ENCODE measurements at places on chromosomes 12 and 14.

- peak; percentile 35 for DNase-seq
Measured at GRCh38 chr14:93090826-93091555, 24.7 kb downstream of the ITPK1 start.

DNA sequence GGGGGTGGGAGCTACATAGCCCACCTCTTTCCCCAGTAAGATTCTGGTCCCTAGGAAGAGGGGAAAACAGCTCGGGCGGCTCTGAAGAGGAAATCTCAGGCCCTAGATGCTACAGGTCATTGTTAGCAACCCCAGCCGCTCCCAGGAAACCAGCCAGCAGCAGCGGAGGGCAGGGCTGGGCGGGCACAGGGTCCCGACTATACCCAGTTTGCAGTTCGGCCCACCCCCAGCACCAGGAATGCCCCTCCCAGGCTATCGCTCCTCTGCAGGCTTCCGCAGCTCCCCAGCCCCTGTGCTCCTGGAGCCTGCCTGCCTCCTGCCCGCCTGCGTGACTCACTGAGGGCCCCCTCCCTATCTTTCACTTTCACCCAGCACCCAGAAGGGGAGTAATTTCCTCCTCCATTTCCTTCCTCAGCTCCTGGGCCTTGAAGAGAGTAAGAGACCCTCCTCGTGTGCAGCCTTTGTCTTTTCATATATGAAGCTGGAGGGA lies 27.2 kb upstream of the PNMA1 start:
- peak; percentile 75 for DNase-seq

- DNase-seq: no peak
Measured at GRCh38 chr12:23927907-23928306, 21.6 kb downstream of the SOX5 start.

DNA sequence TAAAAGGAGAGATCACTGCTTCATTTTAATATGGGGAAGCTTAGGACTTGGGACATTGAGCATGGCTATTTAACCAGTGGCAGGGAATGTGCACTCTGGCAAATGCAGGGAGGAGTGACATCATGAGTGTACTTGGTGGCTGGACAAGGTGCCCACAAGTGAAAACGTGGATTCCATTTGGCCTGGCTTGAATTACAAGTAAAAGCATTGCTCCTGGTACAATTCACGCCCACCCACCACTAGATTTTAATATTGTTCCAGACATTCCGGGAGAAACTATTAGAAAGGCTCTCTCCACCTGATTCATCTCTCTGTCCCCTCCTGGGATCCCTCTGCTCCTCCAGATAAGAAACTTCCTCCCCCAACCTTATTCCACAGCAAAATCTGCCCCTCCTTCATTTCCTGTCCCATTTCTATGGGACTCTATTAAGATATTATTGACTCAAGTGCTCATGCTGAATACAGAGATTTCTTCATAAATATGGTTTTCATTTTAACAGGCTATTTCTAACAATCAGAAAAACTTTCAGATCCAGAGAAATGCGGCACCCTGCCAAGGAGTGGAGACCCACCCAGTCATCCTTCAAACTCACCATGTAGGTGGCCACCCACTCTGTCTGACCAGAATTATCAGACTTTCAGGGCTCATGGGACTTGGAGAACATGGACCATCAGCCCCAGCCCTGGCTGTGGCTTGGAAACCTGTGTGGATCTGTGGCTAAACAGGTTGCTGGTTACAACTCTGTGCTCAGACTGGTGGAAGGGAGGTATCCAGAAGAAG lies 43.2 kb downstream of the SSPN start:
- DNase-seq: no peak

DNA sequence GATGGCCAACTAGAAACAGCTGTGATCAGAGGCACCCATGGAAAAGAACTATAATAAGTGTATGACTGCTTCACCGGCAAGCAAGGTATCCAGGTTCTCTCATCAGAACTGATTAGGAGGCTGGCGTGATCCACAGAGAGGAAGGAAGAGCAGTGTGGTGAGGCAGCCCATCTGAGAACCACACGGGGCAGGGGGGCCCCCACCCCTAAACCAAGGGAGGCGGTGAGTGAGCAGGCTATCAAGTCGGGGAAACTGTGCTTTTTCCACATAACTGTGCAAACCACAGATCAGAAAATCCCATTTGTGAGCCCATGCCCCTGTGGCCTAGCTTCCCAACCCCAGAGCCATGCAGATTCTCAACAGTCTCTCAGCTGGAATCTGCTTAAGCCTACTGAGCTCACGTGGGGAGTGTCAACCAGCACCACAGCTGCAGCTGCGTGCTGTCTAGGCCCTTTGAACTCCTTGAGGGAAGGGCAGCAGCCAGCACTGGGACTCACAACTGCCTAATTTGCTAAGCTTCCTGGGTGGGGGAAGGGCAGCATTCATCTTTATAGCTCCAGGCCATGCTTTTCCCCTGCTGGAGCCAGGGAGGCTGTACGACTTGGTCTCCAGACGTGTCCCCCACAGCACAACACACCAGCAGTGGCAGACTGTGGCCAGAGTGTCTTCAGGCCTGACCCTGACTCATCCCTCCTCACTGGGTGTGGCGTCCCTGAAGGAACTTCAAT lies 444.4 kb upstream of the ATP2B1 start:
- DNase-seq: no peak

DNA sequence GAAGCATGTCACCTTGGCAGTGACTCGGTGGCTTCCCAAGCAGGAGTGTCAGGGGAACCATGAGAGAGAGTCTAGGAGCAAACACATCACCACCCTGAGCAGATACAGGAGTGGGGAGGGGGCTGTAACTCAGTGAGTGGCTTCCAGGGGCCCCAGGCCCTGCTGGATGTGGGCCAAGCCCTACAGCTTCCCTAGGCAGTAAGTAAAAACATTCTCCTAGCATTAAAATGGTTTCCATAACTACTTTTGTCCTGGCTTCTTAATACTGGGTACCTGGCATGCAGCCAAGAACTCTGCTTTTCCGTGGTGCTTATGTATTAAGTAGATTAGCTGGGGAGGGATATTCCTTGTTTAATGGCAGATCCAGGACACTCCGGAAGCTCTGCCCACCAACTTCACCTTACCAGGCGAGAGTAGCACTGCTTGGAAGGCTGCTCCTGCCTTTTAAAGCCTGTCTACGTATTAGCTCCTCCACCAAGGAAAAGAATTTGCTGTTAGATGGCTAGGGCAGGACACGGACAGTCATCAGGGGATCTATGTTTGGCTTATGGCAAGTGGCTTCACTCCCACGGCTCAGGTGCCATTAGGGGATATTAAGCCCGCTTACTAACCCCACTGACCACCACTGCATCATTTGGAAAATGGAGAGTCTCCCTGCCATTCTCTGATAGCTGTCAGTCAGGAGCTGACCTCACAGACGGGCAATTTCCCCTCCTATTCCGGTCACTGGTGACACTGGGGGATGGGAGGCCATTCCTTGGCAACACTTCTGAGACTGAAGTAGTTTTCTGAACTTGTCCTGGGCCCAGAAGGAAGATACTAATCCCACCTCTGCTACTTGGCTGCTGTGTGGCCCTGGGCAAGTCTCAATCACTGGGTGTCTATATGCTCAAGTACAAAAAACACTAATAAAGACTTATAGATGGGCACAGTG lies 22.8 kb downstream of the OTUB2 start:
- DNase-seq: no peak

DNA sequence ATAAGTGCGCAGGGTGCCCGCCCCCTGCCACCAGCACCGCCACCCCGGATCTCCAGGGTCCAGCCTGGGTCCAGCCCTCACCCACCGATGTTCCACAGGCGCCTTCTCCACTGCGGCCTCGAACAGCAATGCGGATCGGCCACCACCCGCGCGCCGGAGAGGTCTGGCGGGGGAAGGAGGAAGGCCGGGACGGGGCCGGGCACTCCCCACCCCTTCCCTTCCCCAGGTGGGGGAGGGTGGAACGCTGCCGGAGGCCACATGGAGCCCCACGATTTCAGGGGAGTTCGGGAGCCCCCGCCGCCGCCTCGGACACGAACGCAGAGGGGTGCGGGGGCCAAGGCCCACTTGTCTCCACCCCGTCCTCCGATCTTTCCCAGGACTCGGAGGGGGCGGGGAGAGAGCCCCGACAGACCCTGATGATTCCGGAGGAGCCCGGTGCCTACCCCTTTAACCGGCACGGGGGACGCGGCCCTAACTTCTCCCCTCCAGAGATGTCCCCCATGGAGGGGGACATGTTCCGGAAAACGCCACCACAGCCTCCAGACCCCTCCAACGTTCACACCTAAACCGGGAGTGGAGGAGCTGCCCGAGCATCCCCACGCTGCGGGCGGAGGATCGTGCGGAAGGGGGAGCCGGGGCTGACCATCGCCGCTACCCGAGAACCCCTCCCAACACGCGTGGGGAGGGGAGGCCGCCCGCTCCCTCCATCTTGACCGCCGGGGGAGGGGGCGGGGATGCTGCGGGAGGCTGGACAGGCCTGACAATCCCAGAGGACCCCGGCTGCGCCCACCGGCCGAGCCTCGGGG lies 1.1 kb downstream of the ATXN2 start:
- no peak for DNase-seq

- peak; percentile 58 for DNase-seq
Measured at GRCh38 chr14:70807898-70808415, 1.4 kb downstream of the MAP3K9 start.

DNA sequence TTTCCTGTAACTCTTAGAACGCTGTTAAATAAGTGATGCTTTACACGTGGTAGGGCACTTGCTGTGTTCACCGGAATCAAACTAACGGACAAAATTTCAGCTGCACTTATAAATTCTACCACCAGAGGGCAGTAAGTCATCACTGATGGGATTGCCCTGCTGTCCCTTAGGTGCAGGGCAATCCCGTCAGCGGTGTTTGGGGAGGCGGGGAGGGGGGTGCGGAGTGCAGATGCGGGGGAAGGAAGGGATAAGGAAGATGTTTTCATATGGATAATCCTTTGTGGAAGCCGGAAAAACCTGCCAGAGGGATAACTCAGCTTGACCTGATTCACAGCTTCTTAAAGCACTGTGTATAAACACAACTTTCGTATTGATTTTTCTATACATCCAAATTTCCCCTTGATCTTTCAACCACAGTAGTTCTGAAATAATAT lies 21.7 kb upstream of the SLC10A1 start:
- DNase-seq: peak; percentile 86

DNA sequence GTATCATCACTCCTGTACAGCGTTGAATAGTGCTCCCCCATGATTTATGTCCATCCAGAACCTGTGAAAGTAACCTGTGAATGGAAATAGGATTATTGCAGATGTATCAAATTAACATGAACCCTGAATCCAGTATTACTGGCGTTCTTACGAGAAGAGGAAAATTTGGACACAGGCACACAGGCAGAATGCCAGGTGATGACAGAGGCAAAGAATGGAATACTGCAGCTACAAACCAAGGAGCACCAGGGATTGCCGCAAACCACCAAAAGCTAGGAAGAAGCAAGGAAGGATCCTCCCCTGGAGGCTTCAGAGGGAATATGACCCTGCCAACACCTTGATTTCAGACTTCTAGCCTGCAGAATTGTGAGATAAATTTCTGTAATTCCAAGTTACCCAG lies 113.5 kb upstream of the EGLN3 start:
- DNase-seq: no peak

DNA sequence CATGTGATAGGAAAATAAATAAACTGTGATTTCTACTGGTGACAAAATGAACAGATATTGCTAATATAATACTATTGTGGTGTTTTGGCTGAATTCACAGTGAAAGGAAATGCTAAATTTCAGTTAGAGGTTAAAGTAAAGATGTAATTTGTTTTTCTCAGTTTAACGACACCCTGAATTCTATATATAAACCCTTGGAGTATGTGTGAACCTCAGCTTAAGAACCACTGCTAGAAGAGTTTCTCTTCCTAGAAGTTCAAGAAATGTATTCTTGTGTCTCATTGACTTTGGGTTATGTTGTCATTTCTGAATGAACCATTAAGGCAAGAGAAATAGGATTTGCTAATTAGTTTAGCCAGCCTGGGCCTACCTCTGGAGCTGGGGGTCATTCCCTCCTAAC lies 8.2 kb downstream of the FBXO34 start:
- DNase-seq: no peak

- DNase-seq: no peak
Measured at GRCh38 chr14:104981699-104982541, 3.7 kb upstream of the CLBA1 start.

DNA sequence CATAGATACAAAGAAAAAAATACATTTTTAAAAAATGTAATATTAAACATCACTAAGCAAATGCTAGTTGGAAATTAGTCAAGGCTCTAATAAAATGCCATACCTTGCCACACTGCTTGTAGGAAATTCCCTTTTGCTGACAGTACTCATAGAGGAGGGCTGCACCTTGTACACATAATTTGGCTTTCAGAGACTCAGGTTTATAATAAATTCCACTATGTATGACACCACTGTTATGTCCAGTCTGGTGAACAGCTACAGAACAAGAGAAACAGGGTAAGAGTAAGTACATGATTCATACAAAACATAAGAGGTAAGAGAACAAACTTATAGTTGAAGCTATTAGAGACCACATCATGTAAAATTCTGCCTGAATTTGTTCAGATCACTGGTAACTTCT lies 10.1 kb downstream of the L2HGDH start:
- DNase-seq: no peak

GRCh38 chr14:33943096-33943883 lies 7.6 kb downstream of the EGLN3 start:
- peak; percentile 89 for DNase-seq

- DNase-seq: no peak
Measured at GRCh38 chr12:54429014-54429471, 10.0 kb upstream of the ITGA5 start.

DNA sequence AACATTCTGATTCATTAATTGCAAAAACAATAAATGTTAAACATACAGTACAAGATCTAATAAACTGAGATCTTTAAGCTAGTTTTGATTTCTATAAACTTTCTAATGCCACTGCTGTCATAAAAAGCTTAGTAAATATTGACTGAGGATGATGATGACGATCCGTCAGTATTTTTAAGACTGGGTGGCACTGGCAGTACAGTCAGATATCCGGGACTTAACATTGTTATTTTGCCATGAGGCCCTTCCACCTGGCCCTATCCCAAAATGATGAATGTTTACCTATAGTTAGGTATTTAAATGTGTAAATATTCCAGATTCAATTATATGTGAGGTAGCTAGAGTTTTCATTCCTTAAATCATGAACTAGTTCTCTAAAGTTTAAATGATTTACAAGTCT lies 158.5 kb downstream of the FOXA1 start:
- peak; percentile 12 for DNase-seq

DNA sequence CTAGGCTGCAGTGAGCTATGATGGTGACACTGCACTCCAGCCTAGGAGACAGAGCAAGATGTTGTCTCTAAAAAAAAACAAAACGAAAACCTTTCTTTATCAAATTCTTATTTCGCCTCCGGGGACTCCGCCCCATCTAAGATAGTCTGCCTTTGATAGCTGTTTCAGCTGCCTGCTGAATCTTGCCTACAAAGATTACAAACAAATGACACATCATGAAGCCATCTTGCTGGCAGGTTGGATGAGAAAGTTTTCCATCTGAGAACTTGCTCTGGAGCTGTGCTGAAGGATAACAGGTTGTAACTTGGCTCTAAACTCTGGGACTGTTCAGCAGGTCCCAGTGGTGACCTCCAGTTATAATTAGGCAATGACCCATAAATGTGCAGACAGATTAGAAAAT lies 41.8 kb upstream of the AEBP2 start:
- no peak for DNase-seq

Measured in NCI-H510A treated with DMSO at 0.1 percent for 48 hours (cell line).